Cerebellar nuclear complex (tissue), 1 donor: ENCODE measurements at places on chromosomes 7 and 10.

DNA sequence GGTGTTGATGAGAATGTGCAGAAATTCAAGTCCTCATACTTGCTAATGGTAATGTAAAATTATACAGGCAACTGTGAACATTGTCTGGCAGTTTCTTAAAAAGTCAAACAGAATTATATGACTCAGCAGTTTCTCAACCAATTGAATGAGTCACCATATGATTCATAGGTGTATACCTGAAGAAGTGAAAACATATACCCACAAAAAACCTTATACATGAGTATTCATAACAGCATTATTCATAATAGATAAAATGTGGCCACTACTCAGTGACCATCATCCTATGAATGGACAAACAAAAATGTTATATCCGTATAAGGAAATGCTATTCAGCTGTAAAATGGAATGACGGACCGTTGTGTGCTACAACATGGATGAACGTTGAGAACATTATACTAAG lies 253.5 kb downstream of the MALRD1 start:
- DNase-seq: no peak

- no peak for DNase-seq
Measured at GRCh38 chr7:141519623-141520022, 31.6 kb upstream of the AGK start.

DNA sequence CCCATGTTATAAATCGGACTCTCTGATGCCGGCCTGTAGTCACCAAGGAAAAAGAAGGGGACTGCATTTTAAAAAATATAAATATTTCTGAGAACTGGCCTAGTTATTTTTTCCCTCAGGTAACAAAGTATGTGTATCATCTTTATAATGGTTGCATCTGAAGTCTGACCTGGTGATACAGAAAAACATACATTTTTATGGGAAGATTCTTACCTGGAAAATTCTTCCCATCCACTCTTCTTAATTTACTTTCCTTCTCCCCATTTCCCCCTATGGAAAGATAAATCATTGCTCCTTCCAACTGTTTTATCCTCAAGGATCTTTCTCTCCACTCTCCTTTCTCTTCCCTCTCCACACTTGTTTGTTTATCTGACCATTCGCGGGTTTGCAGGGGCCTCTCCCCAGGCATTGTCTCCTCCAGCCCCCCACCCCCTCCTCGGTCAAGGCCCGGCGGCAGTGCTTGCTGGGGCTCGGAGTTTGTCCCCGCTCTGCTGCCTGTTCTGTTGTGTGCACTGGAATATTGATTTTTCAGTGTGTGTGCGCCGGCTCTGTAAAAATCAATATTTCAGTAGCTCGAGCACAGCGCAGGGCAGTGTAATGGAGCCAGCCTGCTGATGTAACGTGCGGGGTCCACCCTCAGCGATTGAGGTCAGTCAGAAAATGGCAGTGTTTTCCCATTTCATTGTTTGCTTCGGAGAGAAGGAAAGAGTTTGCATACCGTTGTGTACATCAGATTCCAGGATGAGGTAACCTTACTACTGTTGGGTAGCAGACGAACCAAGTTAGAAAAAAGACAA lies 199.5 kb upstream of the NFE2L3 start:
- DNase-seq: no peak

DNA sequence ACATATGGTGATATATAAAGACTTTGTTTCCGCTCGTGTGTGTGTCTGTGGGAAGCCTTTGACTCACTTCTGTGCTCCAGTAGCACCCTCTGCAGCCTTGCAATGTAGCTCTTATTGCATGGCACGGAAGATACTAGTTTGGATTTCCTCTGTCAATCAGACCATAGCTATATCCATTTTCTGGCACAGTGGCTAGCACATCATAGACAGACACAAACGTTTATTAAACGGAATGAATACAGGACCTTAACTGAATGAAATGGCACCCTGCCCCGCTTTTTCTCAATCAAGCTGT lies 124.0 kb upstream of the PTPN20 start:
- peak; percentile 16 for DNase-seq

GRCh38 chr7:20417260-20417659 lies 86.6 kb downstream of the ITGB8 start:
- DNase-seq: no peak

GRCh38 chr7:91007371-91007770 lies 256.9 kb upstream of the FZD1 start:
- no peak for DNase-seq

DNA sequence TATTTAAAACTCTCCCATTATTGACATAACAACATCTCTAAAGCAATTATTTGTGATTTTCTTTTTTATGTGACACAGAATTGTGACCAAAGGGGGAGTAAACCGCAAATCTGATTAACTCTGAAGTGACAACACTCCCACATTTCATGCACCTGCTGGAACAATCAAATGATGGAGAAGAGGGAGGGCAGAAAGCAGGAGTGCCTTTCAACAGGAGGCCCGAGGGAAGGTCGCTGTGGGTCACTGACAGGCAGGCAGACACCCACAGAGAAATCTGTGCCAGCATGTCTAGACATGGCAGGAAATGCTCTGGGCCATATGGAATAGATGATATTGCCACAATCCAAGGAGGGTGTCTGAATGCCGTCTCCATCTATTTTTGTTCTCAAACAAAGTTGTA lies 247.3 kb downstream of the DOCK4 start:
- DNase-seq: no peak

- DNase-seq: no peak
Measured at GRCh38 chr7:128032605-128033235, 1.5 kb upstream of the LRRC4 start.
